Effector memory CD4-positive, alpha-beta T cell (primary cell): ENCODE measurements at places on chromosomes 11 and 22.

DNA sequence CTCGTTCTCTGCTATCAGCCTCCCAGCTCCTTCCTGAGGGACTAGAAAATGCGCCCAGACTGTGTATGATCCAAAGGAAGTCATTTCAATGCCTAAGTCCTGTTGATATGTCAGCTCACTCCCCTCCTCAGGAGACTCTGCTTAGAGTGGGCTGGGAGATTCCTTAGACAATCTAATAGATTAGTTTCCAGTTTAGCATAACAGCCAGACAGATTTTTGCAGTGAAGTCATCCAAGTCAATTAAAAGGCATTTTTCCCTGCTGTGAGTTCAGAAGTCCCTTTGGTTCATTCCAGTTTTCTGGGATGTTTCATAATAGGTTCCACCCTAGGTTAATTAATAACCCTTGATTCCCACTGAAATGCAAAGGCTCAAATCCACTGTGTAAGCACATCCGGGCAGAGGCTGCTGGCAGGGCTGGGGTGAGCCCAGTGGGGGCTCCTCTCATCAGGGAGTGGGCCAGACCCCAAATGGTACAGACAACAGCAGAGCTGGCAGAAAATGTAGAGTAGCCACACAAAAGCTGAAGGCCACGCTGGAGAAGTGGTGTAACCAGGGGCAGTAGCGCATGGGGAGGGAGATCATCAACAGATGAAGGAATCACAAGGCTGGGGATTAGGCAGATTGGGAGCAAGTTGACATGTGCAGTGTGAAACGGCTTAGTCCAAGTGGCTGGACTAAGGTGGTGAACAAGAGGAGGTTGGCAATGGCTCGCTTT, 90.6 kb downstream of the SYN3 start:
- no peak for DNase-seq

- DNase-seq, result no peak
Observed at GRCh38 chr22:47307822-47308221, 545.4 kb downstream of the TBC1D22A start.

GRCh38 chr11:19194620-19195308, 7.0 kb downstream of the CSRP3 start:
- DNase-seq, result no peak

DNA sequence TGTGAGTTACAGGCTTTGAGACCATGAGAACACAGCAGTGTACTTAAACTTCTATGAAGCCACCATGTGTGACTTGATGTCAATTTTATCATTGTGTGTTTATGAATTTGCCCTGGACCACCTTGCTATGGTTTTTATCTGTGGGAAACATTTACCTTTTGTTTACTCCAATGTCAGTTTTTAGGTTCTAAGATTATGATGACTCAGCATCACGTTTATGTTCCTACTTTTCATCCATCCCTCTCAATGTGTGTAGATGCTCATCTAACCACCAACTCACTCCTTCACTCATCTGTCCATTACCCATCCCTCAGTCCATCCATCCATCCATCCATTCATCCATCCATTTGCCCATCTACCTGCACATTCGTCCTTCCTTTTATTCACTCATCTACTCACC, 338.8 kb downstream of the MIAT start:
- DNase-seq, result no peak

GRCh38 chr11:126809514-126810289, 190.9 kb downstream of the KIRREL3 start:
- DNase-seq, result no peak

- DNase-seq, result no peak
Observed at GRCh38 chr22:22397875-22398524, 110.5 kb downstream of the ZNF280B start.

DNA sequence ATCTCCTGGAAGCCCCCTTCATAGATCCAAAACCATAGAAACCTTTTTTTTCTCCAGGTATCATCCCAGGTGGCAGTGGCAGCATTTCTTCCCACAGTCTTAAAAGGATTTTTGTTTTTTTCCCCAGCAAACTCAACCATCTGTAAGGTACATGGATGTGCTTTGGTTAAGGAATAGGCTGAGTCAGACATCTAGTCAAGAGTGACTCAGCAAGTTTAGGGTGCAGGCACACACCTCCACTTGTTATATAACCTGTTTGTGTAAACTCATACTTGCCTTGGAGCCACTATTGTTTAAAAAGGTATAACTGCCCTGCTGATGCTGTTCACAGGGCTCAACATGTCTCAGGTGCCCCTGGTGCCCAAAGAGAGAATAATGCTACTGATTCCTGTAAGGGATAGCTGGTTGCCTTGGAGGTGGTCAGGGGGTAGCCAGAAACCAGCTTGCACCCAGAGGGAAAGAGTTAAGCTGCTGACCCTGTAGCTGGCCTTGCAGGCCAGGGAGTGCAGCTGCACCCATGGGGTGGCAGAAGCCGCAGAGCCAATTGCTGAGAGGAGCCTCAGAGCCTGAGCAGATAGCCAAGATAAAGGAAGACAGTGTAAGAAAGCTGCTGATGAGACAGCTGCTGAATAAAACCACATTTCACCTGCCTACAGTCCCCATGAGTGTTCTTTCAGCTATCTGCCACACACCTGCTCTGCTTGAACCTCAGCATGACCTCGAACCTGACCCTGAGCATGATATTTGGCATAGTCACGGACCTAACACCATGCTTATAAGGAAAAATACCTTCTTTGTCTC, 1726.1 kb upstream of the RAG2 start:
- no peak for DNase-seq
